Large intestine (tissue), 12 donors: ENCODE measurements at places on chromosomes 12 and 14.

- no peak for DNase-seq
These were observed 12.3 kb downstream of the LRP6 start for GRCh38 chr12:12254553-12254952.

- DNase-seq: peak; percentile 50
These were observed 93.2 kb downstream of the FBXO33 start for GRCh38 chr14:39339003-39339402.

DNA sequence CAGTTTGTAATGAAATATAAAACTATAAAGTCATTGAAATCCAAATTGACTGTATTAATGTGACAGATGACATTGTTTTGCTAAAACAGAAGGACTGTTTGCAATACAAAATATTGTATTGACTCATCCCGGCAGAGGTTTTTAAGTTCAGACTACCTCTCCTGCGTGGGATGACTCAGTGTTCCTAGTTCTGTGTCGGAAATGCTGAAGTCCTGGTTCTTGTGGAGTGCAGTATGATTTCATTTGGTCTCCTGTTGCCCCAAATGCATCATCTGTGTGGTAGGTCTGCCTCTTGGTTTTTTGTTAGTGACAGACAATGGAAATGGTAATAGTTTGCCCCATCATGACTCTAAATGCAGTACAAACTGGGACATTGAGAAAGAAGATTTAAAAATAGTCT is 27.8 kb downstream of the PELI2 start:
- no peak for DNase-seq

DNA sequence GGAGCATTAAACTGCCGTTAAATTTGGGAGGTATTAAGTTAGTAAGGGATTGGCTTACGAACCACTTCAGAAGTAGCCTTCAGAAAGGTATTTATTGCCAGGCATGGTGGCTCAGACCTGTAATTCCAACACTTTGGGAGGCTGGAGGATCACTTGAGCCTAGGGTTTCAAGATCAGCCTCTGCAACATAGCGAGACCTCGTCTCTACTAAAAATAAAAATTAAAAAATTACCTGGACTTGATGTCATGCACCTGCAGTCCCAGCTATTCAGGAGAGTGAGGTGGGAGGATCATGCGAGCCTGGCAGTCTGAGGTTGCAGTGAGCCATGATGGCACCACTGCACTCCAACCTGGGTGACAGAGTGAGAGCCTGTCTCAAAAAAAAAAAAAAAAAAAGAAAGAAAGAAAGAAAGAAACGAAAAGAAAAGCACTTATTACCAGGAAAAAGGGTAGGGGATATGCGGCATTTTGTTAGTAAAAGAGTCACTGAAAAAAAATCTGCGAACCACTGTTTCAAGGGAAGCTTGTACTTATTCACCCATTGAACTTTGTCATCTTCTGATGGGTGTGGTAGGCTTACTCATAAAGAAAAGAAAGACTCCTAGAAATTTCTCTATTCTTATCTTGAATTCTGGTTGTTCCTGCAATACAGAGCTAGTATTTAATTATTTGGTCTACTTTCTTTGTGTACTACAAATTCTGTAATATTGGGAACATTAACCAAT is 33.6 kb upstream of the PLEKHA5 start:
- peak; percentile 42 for DNase-seq

DNA sequence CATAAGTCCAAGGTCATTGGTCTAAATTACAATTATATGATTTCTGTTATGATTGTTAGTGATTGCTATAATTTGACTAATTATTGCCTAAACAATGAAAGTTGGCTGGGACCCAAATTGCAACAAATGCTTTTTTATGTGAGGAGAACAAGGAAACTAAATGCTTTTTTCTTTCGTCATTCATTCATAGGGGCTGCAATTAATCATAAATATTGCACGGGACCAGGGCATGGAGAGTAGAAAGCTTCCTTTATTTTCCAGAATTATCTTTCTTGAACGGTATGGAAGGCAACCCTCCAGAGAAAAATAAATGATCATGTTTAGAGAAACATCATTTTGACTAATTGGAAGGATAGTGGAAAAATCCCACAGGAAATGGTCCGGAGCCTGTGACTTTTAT is 32.6 kb upstream of the ARHGAP5 start:
- no peak for DNase-seq

DNA sequence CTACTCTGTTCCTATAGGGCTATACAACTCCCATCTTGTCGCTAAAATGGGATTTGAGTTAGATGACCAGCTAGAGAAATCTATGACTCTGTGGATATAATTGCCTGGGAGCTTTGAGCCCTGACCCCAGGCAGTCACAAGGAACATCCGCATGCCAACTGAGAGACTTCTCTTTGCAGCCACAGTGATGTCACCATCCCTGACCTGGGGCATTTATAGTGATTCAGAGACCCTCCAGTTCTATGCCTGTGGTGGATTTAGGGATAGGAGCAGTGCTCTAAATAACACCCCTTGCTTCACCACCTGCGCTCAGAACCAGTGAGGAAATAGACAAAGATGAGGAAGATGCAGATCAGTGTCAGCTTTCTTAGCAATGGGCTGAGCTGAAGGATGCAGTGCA is 86.2 kb downstream of the RIN3 start:
- DNase-seq: no peak

DNA sequence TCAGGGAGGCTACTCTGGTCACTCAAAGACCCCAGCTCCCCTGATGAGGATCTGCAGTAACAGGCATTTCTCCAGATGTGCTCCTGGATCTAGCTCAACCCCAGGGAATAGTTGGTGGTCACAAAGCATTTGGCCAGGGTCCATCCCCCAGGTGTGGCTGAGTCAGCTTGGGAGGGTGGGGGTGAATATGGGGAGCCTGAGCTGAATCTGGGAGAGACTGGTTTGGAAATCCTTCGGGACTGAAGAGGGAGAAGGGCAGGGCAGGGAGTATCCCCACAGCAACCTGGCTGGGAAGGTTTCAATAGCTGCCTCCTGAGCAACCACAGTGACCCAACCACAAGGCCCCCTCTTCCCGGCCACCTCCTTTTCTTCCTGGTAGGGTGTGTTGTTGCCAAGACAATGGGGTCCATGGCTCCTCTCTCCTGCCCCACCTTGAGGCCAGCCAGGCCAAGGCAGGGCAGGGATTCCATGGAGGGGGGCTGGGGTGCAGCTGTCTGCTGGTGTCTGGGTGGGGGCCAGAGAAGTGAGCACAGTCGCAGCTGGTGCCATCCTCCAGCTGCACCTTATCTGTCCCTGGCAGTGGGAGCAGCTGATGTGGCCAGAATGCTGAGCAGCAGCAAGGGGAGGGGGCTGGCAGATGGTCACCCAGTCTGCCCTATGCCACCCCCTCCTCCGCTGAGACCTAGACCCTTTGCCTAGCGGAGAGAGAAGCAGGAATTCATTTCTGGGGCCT is 5.5 kb downstream of the ASIC1 start:
- no peak for DNase-seq

DNA sequence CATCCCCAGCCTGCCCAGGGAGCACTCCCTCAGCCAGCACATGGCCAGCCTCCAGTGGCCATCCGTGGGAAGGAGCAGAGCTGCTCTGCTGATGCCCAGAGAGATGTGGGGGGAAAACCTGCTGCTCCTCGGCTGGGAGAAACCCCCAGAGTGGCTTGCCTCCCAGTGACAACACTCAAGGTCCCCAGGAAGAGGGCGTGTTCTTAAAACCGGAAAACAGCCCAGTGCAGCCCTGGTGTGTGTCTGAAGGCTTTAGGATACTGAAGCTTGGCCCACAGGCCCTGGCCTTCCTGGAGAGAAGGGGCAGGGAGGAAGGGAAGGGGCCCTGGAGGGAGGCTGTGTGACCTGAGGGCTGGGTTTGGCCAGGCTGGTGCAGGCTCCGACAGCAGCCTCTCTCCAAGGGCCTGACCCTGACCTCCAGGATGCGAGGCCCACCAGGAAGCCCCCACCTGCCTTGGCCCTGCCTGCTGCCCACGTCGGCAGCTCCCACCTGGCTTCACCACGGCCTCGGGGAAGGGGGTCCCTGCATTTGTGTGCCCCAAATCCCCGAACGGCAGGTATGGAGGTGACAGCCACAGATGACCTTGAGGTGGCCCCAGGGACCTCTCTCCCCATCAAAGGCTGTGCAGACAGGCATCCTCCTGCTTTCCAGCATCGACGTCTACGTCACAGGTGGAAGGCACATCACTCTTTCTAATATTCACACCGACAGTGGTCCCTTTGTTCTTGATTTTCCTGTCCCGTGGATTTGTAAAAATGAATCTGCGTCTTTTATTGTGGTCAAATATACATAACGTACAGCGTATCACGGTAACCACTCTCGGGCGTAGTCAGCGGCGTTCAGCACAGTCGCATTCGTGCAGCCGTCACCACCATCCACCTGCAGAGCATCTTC is 190.0 kb upstream of the C14orf180 start:
- no peak for DNase-seq

GRCh38 chr12:96194971-96195844 is 1.0 kb downstream of the ELK3 start:
- DNase-seq: no peak

DNA sequence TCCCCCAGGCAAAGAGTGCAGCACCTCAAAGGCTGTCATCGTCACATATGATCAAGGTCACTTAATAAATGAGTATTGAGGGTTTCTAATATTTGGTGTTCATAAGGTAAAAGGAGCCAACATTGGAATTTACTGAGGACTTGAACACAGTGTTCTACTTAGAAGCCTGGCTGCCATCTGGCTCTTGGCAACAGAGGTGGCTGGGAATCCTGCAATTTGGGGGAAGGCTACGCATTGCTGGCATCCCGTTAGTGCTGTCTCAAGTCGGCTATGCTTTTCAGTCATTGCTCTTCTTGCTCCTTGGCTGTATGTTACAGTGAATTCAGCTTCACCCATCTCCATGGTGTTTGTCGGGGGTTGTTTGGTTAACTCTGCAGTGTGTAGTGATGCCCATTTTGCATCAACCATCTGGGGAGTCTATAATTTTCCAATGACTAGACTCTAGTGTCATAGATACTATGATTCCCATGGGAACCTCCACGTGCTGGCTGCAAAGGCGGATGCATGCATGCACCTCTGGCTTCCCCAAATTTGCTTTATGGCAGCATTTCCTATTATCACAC is 12.9 kb upstream of the SLC24A4 start:
- DNase-seq: no peak

DNA sequence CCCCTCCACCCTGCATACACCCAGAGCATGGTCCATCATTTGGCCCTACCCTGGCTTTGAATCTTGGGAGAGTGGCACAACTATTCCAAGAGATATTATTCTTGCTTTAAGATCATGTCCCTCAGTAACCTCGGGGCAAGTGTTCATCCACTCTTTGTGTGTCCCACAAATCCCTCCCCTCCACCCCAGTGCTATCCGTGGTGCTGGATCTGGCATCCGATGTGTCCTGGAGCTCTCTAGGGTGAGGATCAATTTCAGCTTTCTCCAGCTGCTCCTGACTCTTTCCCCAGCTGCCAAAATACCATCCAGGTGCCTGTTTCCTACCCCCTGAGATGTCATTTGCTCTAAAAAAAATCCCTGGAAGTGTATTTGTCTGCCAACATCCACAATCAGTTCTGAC is 64.8 kb upstream of the CMKLR1 start:
- DNase-seq: no peak

GRCh38 chr14:30559638-30560091 is 707 bp downstream of the G2E3 start:
- no peak for DNase-seq

GRCh38 chr14:102320033-102320660 is 601 bp downstream of the ZNF839 start:
- peak; percentile 64 for DNase-seq

DNA sequence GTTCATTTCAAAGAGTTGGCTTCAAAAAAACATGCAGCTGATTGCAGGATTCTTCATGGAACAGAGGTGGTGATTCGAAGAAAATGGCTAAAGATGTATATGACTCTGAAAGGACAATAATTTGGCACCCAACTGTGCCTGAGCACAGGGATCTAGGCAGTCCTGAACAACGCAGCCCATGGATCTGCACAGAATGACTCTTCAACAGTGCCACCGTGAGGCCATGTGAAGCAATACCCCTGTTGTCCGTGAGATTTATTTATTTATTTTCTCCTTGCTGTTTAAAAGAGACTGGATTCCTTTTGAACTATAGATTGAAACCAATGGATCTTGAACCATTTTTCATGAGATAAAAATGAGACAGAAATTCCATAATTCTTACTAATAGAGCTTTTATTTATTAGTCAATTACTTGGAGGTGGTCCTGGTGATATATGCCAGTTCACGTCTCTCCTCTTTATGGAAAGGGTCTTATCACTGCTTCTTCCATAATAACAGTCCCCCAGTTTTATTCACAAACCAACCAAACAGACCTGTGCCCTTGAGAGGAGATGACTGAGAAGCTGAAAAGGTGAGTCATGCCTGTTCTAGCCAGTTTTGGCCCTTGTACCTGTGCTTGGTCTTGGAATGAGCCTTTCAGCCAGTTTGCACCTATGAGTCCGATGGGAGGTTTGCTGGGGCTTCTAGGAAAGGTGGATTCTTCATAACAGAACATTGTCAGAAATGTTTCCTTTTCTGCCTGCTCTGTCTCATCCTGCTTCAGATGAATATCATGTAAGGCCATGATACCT is 1598.3 kb downstream of the AACS start:
- no peak for DNase-seq

- no peak for DNase-seq
These were observed 388.0 kb downstream of the VRK1 start for GRCh38 chr14:97185186-97185585.

DNA sequence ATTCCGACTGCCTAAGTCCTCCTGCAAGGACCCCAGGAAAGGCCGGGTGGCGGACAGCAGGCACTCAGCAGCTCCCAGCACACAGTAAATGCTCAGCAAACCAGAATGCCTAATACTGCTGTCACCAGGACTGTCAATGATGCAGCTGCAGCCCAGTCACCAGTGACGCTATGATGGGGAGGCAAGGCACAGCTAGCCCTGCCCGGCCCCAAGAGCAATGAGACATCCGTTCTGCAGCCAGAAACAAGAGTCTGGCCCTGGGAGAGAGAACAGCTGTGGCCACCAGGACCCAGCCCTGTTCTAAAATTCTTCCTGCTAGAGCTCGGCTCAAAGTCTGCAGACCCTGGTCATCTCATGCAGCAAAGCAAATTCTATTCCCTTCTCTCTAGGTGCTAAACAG is 69.8 kb downstream of the NCOR2 start:
- no peak for DNase-seq

GRCh38 chr14:73758392-73759182 is 44.4 kb upstream of the PNMA1 start:
- DNase-seq: peak; percentile 77

- no peak for DNase-seq
These were observed 125.7 kb downstream of the PHLDA1 start for GRCh38 chr12:75905922-75906321.

DNA sequence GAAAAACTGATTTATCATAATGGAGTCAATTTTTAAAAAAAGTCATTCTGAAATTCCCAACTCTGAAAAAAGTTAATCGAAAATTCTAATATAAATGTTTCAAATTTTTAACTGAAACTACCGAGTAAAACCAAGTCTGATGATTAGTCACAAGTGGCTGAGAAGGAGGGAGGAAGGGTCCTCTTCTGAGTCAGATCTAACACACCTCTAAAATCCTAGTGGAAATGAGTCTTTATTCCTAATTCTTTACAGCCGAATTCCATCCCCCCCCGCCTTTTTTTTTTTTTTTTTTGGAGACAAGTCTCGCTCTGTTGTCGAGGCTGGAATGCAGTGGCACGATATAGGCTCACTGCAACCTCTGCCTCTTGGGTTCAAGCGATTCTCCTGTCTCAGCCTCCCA is 37.9 kb downstream of the RAD9B start:
- no peak for DNase-seq
